ENCODE measurements at places on chromosomes 11 and 22.

DNA sequence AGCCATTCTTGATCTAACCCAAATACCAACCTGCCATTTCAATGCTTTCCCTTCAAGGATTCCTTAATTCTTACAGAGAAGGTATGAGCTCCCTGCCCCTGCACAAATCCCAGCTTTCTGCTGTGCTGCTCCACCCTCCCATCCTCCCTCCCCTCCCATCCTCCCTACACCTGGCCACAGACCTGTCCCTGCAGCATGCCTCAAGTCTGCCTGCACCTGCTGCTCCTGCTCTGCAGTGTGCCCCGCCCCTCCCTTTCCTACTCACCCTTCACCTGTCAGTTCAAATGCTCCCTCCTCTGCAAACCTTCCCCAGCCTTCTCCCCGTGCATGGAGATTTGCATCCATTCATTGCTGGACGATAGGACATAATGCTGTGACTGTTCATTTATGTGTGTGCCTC, 139.9 kb upstream of the NARS2 start:
- DNase-seq = no peak

- DNase-seq = no peak
These were observed 365.5 kb downstream of the SHANK2 start for GRCh38 chr11:70886676-70887541.

GRCh38 chr11:68870470-68870869, 28.8 kb upstream of the CPT1A start:
- no peak for DNase-seq

DNA sequence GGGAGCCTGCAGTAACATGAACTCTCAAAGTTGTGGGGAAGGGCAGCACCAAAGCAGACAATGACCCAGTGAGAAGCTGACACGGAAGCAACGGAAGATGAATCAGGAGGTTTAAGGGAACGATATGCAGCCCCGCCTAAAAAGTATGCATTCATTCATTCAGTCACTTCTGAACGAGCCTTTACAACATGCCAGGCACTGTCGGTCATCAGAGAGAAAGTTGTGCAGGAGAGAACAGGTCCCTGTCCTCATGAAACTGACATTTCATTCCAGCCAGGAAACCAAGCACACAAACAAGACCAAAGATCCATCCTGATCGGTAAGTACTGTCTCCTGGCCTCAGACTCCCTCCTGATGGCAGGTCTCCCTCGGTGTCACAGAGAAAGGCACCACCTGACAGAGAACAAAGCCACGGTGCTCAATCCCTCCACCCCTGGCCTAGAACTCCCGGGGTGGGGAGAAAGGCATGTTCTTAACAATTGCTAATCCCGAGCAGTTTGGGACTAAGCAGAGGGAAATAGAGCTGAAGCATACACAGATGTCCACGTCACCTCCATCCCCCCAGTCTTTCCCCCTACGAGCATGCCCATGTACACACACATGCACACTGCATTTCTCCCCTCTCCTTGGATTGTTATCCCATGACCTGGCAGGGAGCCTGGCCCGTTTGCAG, 49.3 kb downstream of the LRFN4 start:
- DNase-seq = no peak

DNA sequence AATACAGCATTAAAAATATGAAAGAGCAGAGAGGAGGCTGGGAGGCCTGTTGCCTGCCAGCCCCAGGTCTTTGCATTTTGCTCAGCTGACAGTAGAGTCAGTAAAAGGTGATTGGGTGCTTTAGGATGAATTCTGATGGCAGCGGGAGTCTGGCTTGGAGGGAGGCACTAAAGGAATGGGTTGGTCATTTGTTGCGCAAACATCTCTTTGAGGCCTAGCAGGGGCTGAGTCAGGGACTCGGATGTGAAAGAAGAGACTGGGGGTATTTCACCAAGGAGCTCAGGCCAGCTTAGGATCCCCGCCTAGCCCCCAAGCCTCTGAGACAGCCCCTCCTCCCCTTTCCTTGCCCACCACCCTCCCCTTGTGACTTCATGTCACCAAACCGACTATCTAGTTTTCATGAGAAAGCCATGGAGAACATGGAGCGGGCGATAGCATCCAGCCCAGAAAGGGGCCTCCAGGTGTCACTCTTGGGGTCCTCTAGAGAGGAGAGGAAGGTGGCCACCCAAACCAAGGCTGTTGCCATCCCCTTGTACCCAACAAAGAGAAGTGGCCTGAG, 9.7 kb downstream of the DGKZ start:
- DNase-seq = no peak

GRCh38 chr22:28413612-28414399, 265.8 kb downstream of the TTC28 start:
- DNase-seq = no peak

GRCh38 chr11:75350743-75351540, 519 bp downstream of the ARRB1 start:
- no peak for DNase-seq

DNA sequence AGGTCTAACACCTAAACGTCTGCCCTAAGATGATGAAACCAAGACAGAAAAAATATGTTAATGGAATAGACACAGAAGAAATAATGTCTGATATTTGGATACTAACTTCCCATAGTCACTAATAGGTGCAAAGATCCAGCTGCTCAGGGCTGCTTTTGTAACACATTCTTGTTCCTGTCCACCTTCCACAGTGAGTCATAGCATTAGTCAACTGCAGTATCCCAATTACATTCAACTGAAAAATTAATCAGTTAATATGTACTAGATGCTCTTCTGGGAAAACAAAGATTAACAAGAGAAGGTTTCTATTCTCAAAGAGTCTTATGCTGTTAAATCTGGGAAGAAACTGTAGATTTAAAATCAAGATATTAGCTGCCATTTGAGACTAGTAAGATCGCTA, 47.6 kb downstream of the HEPHL1 start:
- DNase-seq = no peak

DNA sequence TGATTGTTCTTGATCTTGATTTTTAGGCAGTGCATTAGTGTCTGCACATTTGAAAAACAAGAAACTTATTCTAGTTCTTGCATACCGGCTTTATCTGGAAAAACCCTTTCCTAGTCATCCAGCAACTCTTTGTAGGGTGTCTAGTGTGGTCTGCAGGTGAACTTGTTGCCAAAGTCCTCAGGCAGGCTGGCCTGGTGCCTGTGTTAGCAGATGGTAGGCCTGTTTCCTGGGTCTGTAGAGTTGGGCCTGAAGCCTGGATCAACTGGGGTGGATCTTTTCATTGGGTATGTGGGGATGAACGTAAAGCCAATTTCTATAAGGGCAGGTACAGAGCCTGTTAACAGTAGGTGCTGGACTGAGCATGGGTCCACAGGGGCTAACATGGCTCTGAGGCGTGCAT, 5.6 kb upstream of the GLYATL1 start:
- DNase-seq = no peak

DNA sequence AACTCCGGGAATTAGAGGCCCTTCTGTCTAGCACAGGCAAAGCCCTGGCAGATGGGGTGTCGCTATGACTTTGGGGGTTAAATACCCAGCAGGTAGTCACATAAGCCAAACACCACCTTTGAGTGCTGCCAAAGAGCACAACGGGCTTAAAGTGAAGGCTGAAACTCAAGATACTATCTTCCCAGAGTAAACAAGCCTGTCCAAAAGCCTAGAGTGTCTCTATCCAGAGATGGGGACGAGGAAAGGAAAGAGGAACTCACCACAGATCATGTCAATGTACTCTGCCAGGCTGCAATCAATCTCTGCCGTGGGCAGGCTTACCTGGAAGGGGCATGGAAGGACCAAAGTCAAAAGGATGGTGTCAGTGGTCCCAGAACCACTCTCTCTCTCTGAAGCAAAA, 14.5 kb downstream of the TMEM25 start:
- no peak for DNase-seq

GRCh38 chr11:107140983-107141382, 122.7 kb upstream of the GUCY1A2 start:
- no peak for DNase-seq

DNA sequence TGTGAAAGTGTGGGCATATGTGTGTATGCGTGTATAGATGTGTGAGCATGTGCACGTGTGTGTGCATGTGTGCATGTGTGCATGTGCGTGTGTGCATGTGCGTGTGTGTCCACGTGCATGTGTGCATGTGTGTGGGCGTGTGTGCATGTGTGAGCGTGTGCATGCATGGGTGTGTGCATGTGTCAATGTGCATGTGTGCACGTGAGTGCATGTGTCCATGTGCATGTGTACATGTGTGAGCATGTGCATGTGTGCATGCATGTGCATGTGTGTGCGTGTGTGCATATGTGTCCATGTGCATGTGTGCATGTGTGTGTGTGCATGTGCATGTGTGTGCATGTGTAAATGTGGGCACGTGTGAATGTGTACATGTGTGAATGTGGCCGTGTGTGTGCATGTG, 95.3 kb downstream of the ST3GAL4 start:
- DNase-seq = no peak

DNA sequence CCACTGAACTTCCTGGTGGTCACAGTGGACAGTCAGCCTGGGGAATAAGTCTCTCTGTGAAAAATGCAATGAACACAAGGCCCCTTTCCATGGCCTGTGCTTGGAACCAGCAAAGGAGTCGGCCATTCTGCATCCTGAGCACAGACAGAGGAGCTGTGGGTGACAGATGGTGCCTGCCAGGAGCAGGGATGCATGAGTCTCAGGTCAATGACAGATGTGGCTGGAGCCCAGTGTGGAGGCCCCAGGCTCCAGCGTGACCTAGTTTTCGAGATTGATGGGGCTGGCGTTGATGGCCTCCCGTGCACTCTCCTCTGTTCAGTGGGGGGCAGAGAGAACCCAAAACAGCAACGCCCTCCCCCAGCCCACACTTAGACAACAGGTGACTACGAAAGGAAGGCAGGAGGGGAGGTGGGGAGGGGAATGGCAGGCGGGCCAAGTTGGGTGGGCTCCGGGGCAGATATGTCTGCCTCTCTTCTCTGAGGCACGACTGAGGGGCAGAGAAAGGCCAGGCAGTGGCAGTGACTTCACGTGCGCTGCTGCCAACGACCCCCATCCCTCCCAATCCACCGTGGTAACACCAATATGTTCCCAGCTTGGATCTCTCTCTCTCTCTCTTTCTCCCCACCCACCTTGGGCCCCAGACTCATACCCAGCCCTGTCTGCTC, 34.4 kb upstream of the CD5 start:
- no peak for DNase-seq

DNA sequence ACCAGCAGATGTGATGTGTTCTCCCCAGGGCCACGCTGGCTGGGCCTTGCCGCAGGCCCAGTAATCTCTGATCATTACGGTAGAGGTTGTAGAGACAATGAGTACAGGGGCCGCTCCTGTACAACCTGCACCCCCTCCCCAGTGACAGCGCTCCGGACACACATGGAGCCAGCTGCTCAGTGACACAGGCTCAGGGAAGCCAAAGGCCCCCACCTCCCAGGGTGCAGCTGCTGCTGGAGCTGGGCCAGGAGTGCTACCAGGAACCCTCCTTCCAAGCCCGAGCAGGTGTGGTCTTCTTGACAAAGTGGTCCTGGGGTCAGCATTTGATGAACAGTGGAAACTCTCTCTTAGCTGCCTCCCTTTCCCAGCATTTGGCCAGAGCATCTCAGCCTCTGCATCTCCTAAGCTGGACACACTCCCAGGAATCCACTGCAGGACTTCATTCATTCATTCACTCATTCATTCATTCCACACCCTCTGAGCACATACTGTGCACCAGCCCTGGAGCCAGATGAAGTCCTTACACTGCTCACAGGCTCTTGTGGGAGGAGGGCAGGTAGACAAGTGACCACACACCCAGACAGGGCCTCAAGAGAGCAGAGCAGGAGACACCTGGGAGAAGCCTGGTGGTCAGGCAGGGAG, 49.6 kb upstream of the MPEG1 start:
- no peak for DNase-seq

DNA sequence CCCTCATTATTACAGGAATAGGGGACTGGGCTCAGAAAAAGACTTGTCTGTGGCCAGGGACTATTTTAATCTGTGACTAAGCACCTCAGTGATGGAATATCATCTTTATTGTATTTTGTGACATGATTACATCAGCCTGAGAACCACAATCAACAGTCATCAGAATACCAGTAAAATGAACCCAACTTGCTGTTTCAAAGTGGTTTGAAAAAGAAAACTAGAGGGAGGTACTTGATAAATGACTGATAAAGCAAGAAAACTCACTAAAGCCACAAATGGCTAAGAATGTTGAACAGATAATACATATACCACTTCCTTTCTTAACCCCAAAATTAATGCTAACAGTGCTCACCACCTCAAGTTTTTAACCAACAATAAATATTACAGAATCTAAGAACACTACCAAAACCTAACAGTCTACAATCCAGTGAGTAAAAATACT, 155.7 kb downstream of the ATG16L2 start:
- DNase-seq = no peak

- no peak for DNase-seq
These were observed 2.2 kb downstream of the DTX4 start for GRCh38 chr11:59173964-59174663.

DNA sequence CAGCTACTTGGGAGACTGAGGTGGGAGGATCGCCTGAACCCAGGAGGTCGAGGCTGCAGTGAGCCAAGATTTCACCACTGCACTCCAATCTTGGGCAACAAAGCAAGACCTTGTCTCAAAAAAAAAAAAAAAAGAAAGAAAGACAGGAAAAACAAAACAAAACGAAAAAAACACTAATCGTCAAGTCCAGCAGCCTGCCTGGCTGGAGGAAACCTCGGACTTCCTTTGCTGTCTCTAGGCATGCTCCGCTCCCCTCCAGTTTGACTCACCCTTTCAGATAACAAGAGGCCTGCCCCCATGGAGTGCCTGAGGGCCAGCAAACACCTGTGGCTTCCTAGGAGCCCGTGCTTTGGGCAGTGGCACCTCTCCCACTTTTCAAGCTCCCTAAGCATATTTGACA, 28.8 kb upstream of the CHKA start:
- no peak for DNase-seq

DNA sequence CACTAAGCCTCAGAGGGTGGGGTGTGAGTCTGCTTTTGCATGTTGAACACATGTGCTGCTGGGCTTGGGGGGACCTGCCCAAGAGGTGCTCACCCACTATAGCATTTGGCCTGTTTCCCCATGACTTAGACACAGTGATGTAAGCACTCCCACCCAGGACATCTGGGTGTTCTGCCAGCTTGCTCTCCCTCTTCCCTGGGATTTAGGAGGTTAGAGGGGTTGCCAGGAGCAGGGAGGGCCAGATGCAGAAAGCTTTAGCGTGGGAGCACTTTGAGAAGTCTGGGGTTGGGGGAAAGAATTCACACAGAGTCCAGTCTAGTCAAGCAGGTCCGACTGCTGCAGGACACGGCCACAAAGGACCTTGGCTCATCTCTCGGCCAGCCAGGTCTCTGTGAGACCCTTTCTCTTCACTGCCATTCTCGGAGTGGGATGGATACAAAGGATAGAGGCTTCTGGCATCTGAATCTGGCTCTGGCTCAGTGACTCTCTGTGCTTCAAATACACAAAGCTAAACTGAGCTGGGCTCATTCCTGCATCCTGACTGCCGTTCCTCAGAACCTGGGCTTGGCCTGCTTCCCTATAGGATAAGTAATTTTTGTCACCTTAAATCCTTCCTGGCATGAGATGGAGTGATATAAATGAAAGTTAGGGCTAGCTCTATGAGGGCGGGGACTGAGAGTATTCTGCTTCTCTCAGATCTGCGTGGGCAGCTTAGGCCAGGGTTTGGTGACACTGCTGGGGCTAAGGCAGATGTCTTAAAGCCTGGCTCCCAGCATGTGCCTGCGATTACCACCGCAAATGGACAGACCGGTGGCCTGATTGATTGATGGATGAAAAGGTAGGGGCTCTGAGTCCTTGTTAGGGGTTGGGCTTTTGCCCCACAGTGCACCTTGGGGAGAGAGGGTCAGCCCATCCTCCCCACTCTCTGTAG, 14.5 kb downstream of the USP2 start:
- no peak for DNase-seq

- DNase-seq = no peak
These were observed 5.1 kb downstream of the MB start for GRCh38 chr22:35611891-35612576.

Data from cortex of kidney (tissue), 1 donor.